ENCODE measurements at places on chromosomes 2 and 18.

DNA sequence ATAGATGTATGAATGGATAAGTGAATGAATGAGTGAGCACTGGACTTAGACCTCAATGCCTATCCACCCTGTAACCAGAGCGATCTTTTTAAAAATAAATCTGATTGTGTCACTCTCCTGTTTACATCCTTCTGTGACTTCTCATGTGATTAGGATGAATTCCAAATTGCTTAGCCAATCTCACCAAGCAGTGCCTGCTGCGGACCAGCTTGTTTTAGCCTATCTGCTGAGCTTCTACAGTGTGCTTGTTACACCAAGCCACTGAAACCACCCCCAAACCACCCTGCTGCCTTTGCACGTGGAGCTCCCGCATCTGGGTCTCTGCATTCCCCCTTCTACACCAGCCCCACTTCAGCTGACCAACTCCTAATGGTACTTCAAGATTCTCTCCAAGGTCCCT lies 265.4 kb downstream of the EN1 start:
- no peak for DNase-seq

DNA sequence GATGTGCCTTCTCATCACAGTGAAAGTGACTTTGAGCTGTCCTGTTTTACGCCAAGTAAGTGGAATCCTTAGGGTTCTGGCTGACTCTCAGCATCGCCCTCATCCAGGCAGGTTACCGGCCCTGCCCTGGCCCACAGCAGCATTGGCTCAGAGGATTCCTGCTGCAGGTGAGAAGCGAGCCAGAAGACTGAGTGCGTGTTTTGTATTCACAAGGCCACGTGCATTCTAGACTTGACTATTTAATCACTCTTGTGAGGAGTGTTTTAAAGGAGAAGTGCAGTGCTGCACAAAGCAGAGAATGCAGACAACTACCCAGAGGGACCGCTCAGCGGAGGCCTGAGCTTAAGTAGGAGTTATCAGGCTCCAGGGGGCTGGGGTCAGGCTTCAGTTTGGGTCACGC lies 48.3 kb downstream of the LAMA3 start:
- DNase-seq: no peak

DNA sequence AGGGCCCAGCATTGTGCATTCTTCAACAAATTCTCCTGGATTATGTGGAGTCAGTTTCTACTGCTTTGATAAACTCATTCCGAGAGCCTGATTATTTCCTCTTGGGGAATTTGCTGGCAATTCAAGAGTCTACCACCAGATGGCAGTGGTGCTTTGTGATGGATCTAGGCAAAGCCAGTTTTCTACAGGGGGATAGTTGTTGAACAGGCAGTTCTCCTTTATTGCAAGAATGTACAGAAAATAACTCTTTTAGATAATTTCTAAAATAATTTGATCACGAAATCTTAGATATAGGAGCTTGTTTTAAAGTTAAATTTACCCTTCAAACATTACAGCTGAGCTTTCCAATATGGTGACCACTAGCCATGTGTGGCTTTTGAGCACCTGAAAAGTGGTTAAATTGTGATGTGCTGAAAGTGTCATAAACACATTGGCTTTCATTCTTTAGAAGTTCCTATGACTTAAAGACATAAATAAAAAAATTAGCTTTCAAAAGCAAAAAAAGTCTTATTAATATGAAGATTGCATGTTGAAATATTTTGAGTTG lies 66.7 kb upstream of the HAAO start:
- DNase-seq: peak; percentile 80

DNA sequence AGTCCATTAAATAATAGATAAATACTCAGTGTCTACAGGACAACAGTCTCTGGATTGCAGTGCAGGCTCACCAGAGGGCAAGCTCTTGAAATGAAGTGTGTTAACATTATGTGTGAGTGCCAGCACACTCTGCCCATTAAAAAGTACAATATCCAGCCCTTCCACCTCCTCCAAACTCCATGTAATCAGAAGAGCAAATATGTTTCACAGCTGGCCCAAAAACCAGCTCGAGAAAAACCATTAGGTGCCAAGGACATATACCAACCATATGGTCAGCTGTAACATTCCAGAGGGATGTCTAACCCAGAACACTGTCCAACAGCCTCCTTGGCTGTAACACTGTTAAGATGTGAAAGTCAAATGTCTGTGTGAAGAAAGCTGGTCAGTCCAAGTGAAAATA lies 112.2 kb downstream of the ZNF385B start:
- DNase-seq: no peak

- no peak for DNase-seq
Observed at GRCh38 chr2:190410166-190410565, 2.0 kb downstream of the MFSD6 start.

DNA sequence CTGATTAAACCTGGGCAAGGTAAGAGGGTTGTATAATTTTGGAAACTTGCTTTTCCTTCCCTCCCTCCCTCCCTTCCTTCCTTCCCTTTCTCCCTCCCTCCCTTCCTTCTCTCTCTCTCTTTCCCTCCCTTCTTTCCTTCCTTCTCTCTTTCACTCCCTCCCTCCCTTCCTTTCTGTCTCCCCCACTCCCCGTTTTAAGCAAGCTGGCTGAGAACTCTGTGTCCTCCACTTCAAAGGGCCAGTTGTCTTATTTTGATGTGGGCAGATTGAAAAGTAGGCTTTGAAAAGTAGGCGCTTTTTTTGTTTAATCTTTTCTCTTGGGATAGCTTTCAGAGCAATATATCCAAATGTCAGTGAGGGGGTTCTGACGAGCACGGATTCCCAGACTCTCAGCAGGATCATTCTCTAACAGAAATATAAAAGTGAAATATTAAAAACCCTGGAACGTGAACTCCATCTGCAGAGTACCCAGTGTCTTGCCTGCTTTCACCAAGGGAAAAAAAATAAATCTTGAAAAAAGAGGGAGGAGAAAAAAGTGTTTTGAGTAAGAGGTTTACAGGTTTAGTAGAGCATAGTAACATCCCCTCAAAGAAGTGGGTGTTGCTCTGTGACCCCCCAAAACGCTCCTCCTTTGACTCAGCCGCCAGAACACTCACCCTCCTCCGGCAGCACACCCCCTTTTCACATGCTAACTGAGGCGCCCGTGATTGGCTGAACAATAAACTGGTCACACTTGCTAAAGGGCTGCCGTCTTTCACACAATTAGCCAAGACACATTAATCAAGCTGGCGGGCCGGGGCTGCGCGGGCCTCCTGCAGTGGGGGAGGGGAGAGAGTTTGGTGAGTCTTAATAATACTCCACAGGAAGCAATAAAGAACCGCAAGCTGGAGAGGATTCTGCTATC lies 52.2 kb downstream of the CDK15 start:
- DNase-seq: no peak

Measured in NCI-H526 (cell line).